ENCODE measurements at places on chromosomes 6 and 20.

- DNase-seq: no peak
Measured at GRCh38 chr20:43571310-43571709, 12.5 kb downstream of the SGK2 start.

- DNase-seq: no peak
Measured at GRCh38 chr20:14538433-14538832, 201.0 kb upstream of the FLRT3 start.

DNA sequence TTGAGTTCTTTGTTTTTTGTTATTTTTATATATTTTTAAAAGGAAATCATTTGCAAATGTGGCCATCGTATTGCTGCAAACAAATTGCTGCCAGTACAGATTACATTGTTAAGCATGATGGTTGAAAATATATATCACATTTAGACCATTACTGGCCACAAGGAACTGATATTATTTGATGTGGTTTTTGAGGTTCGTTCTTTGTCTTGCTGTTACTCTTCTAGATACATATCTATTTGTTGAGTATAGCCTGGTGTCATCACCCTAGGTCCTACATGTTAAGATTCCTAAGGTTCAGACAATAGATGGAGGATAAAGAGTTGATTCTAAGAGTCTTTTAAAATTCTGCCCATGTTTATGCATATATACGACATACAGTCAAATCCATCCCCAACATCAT is 306.0 kb downstream of the FARS2 start:
- DNase-seq: no peak

GRCh38 chr6:105669232-105669631 is 266.4 kb upstream of the PREP start:
- no peak for DNase-seq

DNA sequence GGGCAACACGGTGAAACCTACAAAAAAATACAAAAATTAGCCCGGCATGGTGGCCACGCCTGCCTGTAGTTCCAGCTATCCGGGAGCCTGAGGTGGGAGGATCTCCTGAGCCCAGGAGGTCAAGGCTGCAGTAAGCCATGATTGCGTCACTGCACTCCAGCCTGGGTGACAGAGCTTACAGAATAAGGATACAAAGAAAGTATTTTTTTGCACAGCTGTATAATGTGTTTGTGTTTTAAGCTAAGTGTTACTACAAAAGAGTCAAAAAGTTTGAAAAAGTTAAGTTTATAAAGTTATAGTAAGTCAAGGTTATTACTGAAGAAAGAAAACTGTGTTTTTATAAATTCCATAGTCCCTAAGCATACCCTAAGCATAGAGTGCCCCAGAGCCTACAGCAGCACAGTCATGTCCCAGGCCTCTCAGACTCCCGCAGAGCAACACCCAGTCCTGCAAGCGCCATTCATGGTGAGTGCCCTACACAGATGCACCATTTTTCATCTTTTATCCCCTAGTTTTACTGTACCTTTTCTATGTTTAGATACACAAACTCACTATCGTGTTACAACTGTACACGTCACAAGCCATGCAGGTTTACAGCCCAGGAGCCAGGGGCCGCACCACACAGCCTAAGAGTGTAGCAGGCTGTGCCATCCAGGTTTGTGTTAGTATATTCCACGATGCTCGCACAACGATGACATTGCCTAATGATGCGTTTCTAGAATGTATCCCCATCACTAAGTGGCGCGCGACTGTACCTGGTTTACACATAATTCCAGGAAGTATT is 22.4 kb downstream of the TAF4 start:
- DNase-seq: no peak

Measured in GM04504 (cell line).